ENCODE measurements at places on chromosomes 13 and 19. TPM values are rescaled to one million over a fixed set of nuclear protein-coding genes. Genes with fewer than 3 reads are reported as not detected.

DNA sequence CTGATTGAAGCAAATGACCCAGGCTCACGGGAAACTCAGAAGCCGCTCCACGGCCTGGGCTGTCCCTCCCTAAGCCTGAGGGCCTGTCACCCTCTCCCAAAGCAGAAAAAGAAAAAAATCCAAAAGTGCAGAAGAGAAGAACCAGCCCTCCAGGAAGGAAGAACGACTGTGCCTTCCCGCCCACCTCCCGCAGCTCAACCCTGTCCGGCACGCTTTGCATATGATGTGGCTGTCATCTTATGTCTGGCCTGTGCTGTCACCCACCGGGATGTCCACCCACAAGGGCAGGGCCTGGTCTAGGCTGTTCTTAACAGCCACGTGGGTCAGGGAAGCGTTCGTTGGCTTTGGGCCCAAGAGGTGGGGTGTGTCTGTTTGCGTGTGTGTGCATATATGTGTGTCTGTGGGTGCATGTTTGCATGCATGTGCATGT, 13.7 kb downstream of the ZBTB7A start:
- H3K27ac ChIP-seq: no peak overlapping the region
- peaks cover 25% of the 10 kb centered on the region for H3K36me3 ChIP-seq
- H3K4me1 ChIP-seq: peaks cover 5% of the 10 kb centered on the region
- peaks cover 16% of the 10 kb centered on the region for H3K27me3 ChIP-seq
- no peak for DNase-seq

DNA sequence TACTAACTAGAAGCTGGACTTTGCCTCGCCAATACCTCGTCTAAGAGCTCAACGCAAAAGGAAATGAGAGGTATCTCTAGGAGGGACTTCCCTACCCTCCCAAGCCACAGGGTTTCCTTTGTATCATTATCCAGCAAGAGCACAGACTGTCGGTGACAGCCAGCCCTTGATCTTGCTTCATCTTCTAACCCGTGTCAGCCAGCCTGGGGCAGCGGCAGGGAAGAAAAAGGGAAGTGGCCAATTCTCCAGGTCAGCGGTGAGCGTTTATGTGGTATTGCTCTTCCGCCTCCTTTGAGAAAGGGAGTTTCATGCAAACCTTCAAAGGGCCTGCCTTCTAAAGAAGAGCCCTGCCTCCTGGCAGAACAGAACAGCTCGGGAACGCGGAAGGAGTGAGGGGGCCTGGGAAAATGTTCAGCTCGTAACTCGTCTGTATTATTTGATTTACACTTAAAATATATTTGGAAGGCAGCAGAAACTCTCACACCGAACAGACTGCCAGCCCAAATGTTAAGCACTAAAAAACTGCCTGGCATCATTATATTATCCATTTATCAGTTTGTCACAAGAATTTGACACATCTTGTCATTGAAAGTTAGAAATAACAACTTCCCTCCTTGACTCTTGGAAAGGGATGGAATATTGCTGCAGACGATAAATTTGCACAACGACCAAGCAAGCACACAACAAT, 41.8 kb downstream of the EFNB2 start:
- peak overlapping the region; percentile 76 for H3K4me3 ChIP-seq
- DNase-seq: no peak
- peaks cover 55% of the 10 kb centered on the region for H3K36me3 ChIP-seq
- peaks cover 17% of the 10 kb centered on the region for H3K27me3 ChIP-seq
- H3K27ac ChIP-seq: peak overlapping the region; percentile 78

- no peaks in the 10 kb centered on the region for H3K4me1 ChIP-seq
- H3K36me3 ChIP-seq: no peaks in the 10 kb centered on the region
- H3K4me3 ChIP-seq: no peak overlapping the region
- H3K27ac ChIP-seq: no peak overlapping the region
- no peaks in the 10 kb centered on the region for H3K27me3 ChIP-seq
These were observed 183.6 kb upstream of the EDNRB start for GRCh38 chr13:78102121-78102677.

ZNF99 gene
- total RNA-seq: not detected

GRCh38 chr19:48571378-48572162, 19.6 kb downstream of the SULT2B1 start:
- no peaks in the 10 kb centered on the region for H3K36me3 ChIP-seq
- H3K4me3 ChIP-seq: no peak overlapping the region
- peaks cover 10% of the 10 kb centered on the region for H3K27me3 ChIP-seq
- H3K4me1 ChIP-seq: peaks cover 2% of the 10 kb centered on the region

SAFB2 gene
- total RNA-seq: 85.5 TPM

GRCh38 chr19:55112777-55113569, 4.5 kb downstream of the PPP1R12C start:
- no peak overlapping the region for H3K4me3 ChIP-seq
- H3K4me1 ChIP-seq: peaks cover 22% of the 10 kb centered on the region
- DNase-seq: no peak
- H3K27me3 ChIP-seq: peaks cover 28% of the 10 kb centered on the region
- H3K27ac ChIP-seq: peak overlapping the region; percentile 80

DNA sequence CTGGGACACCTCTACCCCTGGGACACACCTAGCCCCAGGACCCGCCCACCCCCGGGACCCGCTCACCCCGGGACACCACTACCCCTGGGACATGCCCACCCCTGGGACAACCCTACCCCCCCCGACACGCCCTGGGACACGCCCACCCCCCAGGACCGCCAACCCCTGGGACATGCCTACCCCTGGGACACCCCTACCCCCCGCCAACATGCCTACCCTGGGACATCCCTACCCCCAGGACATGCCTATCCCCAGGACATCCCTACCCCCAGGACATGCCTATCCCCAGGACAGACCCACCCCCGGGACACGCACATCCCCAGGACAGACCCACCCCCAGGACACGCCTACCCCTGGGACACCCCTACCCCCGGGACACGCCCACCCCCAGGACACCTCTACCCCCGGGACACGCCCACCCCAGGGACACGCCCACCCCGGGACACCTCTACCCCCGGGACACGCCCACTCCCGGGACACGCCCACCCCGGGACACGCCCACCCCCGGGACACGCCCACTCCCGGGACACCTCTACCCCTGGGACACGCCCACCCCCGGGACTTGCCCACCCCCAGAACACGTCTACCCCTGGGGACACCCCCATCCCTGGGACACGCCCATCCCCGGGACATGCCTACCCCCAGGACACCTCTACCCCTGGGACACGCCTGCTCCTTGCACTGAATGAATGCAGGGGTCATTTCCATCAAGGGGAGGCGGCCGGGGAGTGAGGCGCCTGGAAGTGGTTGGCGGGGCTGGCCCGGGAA, 32.3 kb downstream of the ADPRHL1 start:
- no peak for DNase-seq
- no peak overlapping the region for H3K27ac ChIP-seq
- no peaks in the 10 kb centered on the region for H3K4me1 ChIP-seq
- peaks cover 6% of the 10 kb centered on the region for H3K36me3 ChIP-seq
- no peak overlapping the region for H3K4me3 ChIP-seq

DNA sequence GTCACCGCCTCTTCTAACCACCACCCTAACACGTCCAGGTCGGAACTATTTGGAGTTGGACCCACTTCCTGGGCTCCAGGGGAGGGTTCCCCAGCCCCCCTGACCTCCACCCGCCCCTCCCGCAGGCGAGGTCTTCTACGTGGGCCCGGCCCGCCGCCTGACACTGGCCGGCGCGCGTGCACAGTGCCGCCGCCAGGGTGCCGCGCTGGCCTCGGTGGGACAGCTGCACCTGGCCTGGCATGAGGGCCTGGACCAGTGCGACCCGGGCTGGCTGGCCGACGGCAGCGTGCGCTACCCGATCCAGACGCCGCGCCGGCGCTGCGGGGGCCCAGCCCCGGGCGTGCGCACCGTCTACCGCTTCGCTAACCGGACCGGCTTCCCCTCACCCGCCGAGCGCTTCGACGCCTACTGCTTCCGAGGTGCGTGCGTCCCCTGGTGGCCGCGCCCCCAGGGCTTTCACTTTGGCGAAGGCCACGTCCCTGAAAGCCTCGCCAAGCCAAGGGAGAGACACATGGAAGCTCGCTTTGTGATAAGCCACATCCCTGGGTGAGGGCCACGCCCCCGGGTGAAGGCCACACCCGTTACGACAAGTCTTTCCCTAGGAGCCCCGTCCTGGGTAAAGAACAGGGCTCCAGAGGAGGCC, 13.2 kb downstream of the NCAN start:
- H3K4me1 ChIP-seq: no peaks in the 10 kb centered on the region
- peak; percentile 64 for DNase-seq
- no peak overlapping the region for H3K4me3 ChIP-seq
- peaks cover 6% of the 10 kb centered on the region for H3K27me3 ChIP-seq

- peaks cover 9% of the 10 kb centered on the region for H3K36me3 ChIP-seq
- H3K27me3 ChIP-seq: peaks cover 10% of the 10 kb centered on the region
These were observed 6.4 kb downstream of the LYL1 start for GRCh38 chr19:13095934-13096927.

DNA sequence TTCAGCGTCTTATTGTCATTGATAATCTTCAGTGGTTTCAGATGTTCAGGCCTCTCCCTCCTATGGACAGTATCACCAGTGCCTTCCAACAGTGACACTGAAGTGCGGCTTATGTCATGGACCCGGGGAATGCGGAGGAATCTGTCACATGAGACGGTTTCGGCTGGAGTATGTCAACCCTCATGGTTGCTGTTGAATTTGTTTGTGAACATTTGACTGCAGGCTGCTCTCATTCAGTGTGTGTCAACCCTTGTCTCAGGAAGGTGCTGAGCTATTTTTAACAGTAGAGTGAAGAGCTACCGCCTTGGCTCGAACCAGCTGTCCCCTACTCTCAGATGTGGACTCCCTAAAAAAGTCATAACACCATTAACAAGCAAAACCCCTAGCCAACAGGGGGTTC, 138.8 kb upstream of the RNF113B start:
- peaks cover 60% of the 10 kb centered on the region for H3K4me1 ChIP-seq
- H3K27ac ChIP-seq: peak overlapping the region; percentile 87
- H3K36me3 ChIP-seq: peaks cover 25% of the 10 kb centered on the region

NLRP4 gene
- not detected for total RNA-seq

CACTIN gene
- 31.8 TPM for total RNA-seq

SHC2 gene
- total RNA-seq: 46.9 TPM

DNA sequence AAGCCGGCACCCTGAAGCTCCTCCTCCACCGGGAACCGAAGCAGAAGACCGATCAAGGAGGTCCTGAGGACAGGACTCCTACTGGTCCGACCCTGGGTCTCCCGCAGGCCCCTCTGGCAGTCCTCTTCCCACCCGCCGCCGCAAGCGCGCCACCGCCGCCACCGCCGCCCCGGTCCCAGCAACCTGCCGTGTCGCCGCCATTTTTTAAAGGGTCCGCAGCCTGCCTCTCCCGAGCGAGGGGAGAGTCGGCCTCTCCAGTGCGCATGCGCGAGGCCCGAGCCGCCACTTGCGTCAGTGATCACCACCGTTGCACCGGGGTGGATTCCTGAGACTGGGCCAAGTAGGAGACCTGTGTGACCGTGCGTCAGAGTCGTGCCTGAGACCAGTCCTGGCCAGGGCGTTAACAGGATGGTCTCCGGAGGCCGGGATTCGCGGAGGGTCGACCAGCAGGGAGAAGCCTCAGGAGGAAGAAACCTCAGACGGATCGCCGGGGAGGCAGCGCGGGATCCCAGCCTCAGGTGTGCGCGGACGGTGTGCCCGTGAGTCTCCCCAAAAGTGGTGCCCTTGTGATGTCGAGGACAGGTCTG, 51.6 kb downstream of the ZNF146 start:
- H3K36me3 ChIP-seq: peaks cover 26% of the 10 kb centered on the region
- no peak overlapping the region for H3K4me3 ChIP-seq
- H3K27me3 ChIP-seq: peaks cover 11% of the 10 kb centered on the region
- H3K27ac ChIP-seq: no peak overlapping the region

CNN2 gene
- total RNA-seq: 456 TPM

GRCh38 chr19:15810335-15810734, 5.1 kb downstream of the OR10H1 start:
- H3K27ac ChIP-seq: no peak overlapping the region
- no peaks in the 10 kb centered on the region for H3K4me1 ChIP-seq
- no peak for DNase-seq
- peaks cover 12% of the 10 kb centered on the region for H3K27me3 ChIP-seq

DNA sequence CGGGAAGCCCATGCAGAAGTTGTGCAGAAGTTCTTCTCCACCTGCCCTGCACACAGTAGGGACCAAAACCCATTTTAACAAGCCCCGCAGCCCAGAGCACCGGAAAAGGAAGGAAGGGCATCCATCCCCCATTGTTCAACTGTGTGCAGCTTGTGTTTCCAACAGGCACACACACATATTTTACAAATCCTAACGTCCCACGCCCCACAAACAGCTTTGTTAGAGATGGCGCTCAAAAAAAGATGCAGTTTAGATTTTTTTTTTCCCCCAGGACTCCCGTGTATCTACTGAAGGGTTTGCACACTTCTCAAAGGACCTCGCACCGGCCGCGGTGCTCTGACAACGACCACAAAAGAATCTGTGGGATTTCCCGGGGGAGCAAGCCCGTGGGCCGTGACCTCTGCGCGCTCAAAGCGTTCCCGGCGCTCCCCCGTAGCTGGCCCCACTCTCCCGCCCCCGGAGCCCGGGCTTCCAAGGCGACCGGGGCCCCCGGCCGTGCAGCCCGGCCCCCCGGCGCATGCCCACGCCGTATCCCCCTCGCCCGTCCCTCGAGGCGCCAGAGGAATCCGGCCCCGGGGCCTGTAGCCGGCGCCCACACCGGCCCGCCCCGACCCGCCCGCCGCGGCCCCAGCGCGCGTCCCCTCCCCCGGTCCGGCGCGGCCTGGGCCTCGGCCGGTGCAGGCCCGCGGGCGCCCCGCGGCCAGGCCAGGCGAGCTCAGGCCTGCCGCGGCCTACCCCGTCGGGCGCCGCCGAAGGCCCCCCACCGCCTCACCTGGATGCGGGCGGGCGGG, 523 bp downstream of the ELAVL1 start:
- DNase-seq: peak; percentile 26
- H3K36me3 ChIP-seq: peaks cover 13% of the 10 kb centered on the region
- H3K4me3 ChIP-seq: peak overlapping the region; percentile 100
- H3K27ac ChIP-seq: peak overlapping the region; percentile 97
- peaks cover 9% of the 10 kb centered on the region for H3K27me3 ChIP-seq

GRCh38 chr19:41225238-41226052, 6.4 kb downstream of the AXL start:
- H3K4me1 ChIP-seq: peaks cover 11% of the 10 kb centered on the region
- peaks cover 14% of the 10 kb centered on the region for H3K27me3 ChIP-seq
- H3K4me3 ChIP-seq: peak overlapping the region; percentile 89
- peak overlapping the region; percentile 34 for H3K27ac ChIP-seq
- no peak for DNase-seq

CEACAM3 gene
- total RNA-seq: not detected

GRCh38 chr19:31448221-31448657, 99.0 kb upstream of the TSHZ3 start:
- H3K27me3 ChIP-seq: peaks cover 3% of the 10 kb centered on the region
- H3K36me3 ChIP-seq: no peaks in the 10 kb centered on the region
- DNase-seq: no peak
- H3K27ac ChIP-seq: no peak overlapping the region
